ENCODE measurements at places on chromosomes 12 and 14.
A peak's percentile ranks its signal among the peaks of the same experiment; 100 is the strongest.

- no peak for DNase-seq
These were observed 15.1 kb downstream of the CYP46A1 start for GRCh38 chr14:99699085-99699760.

DNA sequence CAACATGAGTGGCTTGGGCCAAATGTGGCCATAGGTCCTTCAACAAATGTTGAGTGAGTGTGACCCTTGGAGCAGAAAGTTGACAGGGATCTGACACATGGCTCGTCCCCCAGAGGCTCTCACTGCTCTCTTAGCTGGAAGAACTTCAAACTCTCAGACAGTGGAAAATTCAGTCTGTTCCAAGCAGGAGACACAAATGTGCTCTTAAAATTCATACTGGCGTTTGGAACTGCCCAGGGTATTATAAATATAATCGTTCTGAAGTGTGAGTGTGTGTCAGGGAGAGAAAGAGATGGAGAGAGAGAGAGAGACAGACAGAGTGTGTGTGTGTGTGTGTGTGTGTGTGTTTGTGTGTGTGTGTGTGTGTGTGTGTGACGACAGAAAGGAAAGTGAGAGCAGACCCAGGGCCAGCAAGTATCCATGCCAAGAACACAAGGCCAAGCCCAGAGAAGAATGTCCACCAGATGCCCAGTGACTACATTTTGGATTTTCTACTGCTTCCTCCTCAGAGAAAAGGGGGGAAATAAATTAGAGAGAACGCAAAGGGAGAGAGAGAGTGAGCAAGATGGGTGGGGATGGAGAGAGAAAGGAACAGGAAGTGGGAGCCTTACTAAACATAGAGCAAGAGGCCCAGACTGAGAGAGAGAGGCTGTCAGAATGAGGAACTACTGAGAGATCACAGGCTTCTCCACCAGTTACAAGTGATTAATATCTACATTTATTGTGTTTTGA lies 193.6 kb upstream of the NUDT4 start:
- DNase-seq = peak; percentile 87

DNA sequence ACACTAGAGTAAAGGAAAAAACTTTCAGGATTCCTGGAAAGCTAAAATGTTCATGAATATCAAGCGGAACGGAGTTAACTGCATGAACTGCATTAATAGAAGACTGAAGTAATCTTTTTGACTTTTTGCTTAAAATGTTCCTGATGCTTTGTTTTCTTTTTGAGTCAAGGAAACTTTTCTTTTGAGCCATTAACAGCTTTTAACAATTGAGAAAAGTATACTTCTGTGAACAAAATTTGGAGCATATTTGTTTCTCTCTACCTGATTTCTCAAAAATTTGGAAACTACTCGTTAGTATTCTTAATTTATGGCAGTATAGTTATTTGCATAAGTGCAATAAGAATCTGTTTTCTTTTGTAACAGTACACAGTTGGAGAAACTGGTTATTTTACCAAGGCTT lies 78.5 kb downstream of the CALM1 start:
- no peak for DNase-seq

DNA sequence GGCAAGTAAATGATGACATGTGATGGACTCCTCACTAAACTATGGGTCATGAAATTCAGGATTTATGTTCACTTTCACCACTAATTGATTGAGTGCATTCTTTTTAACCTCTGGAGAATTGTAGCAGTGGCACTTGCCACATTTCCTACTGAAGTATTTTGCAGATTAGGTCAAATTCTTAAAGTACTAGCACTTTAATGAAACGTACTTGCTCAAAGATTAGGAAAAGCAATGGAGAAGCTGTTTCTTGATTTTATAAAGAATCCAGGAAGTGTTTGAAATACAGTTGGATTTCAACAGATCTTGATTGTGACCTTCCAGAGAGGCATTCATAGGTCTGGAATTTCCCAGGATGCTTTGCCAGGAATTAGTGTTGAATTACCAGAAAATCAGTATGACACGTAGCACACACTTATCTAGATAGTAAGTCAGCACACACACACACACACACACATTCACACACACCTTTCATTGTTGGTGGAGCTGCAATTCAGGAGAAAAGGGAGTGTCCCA lies 162.6 kb downstream of the MYRFL start:
- no peak for DNase-seq

DNA sequence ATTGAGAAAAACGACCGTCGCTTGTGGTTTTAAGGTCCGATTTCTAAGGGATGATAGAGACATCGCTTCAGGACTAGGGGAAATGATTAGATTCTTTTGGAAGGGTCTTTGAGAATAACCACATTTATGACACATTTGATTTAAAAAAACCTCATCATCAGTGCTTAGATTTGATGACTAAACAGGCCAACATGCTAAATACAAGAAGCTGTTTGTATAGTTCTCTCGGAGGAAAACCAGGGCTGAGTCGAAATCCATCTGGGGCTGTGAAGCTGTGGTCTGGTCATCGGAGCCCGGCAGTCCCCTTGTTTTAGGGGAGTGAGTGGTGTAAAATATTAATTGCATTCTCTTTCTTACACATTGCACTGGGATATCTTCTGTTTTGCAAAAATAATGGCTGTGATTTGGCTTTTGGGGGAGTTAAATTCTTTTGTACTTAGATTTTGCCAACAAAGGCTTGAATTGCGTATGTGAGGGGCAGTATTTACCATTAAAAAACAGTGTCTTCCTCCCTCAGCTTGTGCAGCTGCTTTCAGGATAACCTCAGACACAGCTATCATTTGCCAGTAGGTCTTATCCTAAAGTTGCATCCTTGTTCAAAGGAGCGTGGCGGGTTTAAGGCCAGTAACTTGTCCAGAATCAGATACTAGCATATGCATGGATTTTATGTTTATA lies 550 bp downstream of the GNG2 start:
- DNase-seq = no peak

DNA sequence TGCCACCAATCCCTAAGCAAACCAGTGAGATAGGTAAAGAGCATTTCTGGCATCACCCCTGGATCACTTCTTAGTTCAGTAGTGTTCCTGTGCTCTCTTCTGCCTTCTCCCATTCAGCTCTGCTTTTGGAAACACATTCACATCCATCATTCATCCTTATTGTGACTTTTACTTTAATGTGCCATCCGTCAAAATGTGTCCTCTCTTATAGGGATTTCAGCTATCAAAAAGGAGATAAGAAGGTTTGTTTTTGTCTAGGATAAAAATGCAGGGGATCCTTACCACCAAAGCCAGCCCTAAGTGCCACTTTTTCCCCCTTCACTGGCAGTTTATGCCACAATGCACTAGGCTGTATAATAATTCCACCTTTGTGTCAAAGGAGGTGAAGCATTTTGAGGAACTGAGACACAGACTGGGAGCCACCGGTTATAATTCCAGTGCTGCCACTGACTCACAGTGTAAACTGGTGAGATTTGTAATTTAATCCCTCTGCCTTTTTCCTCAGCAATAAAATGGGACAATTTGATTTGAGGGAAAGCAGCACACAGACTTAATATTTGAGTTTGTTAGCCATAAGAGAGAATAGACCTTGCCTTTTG lies 158.6 kb downstream of the PAX9 start:
- DNase-seq = no peak

DNA sequence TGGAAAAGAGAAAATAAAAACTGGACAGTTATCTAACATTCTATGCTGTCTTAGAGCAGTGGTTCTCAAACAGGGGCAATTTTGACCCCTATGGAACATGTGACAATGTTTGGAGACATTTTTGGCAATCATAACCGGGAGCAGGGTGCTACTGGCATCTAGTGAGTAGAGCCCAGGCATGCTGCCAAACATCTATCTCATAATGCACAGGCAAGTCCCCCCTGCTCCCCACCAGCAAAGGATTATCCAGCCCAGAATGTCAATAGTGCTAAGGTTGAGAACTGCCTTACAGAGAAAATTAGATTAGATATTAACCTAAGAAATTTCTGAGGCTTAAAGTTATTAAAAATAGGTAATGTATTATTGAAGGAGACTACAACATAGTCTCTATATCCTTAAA lies 22.9 kb upstream of the CATSPERB start:
- no peak for DNase-seq

GRCh38 chr14:24136684-24137528 lies 912 bp downstream of the PSME1 start:
- DNase-seq = no peak

- no peak for DNase-seq
These were observed 6.7 kb upstream of the FITM1 start for GRCh38 chr14:24123424-24124417.

DNA sequence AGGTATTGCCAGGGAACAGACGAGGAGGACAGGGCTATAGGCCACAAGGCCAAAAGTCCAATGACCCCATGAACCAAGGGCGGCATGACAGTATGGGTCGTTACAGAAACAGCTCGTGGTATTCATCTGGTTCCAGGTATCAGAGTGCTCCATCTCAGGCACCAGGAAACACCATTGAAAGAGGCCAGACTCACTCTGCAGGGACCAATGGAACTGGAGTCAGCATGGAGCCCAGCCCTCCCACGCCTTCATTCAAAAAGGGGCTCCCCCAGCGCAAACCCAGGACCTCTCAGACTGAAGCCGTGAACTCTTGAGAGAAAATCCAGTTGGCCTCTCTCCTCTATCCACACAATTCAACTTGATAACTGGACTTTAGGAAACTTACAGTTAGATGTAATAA lies 12.9 kb upstream of the KCNH3 start:
- no peak for DNase-seq

- DNase-seq = no peak
These were observed 23.8 kb downstream of the KLC1 start for GRCh38 chr14:103652806-103653205.

GRCh38 chr12:10392394-10392930 lies 2.6 kb upstream of the KLRK1 start:
- peak; percentile 14 for DNase-seq

GRCh38 chr12:23228101-23228500 lies 603.1 kb downstream of the ETNK1 start:
- DNase-seq = no peak

DNA sequence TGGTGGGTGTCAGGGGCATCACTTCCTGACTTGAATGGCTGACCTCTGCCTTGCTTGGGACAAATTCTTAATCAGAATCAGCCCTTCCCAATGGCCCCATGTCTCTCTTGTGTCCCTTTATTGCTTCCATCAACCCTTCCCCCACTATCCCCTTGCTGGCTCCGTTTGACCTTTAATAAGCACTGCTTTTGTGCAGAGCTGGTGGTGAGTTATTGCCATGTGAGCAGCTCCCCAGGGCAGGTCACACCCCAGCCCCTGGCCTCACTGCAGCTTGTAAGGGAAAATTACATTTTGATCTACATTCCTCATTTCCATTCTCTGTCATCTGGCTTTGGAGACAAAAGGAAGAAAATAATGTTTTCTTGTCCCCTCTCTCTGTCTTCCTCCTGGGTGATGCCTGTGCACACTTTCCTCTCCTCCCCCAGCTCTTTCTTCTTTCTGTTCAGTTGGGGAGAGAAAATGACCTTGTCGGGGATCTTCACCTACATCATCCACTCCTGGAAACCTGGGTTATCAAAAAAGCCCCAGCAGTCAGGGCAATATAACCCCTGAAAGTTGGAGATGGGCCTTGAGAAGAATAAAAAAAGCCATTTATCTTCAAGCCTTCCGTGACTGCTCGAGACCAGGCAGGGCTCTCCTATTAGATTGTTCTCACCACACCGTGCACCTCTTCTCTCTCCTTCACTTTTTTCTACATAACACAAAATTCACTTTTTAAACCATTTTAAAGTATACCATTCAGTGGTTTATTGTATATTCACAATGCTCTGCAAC lies 100.4 kb upstream of the SRRM4 start:
- no peak for DNase-seq

DNA sequence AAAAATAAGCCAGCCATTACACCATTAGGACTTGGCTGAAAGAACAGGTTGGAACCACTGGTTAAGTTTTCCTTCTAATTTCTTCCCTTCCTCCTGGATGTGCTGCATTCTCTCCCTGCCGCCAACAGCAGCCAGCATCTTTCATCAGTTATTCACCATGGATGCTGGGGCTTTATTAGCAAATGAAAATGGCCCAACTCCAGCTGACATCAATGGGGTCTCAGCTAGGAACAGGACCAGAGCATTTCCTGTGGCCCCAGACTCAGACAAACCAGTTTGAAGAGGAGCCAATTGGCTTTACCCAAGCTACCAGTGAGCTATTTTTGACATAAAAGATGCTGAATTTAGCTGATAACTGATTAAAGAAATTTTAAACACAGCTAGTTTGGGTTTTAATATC lies 26.0 kb upstream of the TBX5 start:
- DNase-seq = no peak

GRCh38 chr14:88660056-88660455 lies 97.2 kb downstream of the ZC3H14 start:
- no peak for DNase-seq

DNA sequence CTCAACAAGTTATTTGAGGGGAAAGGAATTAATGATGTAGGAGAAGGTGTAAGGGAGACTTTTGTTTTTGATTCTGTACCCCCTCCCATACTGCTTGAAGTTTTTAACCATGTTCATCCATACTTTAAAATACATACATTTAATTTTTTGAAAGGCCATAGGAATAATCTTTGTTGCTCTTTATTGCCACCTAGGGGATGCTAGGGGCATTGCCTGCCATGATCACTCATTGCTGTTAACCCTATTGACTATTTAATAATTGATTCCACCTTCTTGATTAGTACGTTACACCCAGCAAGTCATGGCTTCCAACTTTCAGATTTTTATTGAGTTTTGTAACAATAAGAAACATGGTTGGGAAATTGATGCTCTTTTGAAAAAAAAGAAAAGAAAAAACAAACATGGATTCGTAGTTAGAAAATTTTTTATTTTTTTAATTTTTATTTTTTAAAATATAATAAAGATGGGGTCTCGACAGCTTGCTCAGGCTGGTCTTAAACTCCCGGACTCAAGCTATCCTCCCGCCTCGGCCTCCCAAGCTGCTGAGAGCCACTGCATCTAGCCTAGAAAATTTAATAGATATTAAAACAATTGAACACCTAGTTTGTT lies 8.5 kb upstream of the PRKAB1 start:
- no peak for DNase-seq

GRCh38 chr12:101920906-101921305 lies 43.5 kb downstream of the DRAM1 start:
- no peak for DNase-seq

- DNase-seq = no peak
These were observed 765 bp upstream of the NFYB start for GRCh38 chr12:104138797-104139152.

GRCh38 chr14:92945959-92946846 lies 23.3 kb downstream of the CHGA start:
- no peak for DNase-seq

Data from KG1 (cell line).